Astrocyte (in vitro differentiated cells and primary cell): ENCODE measurements at places on chromosomes 6 and 20. TPM values are rescaled to one million over a fixed set of nuclear protein-coding genes. Genes with fewer than 3 reads are reported as not detected.
A peak's percentile ranks its signal among the peaks of the same experiment; 100 is the strongest.

The ELMO2 gene
- total RNA-seq, result 53.4 and 56.7 TPM in 2 replicates

The PRPH2 gene
- not detected in 2 replicates for total RNA-seq

The ZSCAN23 gene
- total RNA-seq, result 3.0 and 4.8 TPM in 2 replicates

GRCh38 chr6:99501762-99502161 is 13.5 kb downstream of the USP45 start:
- no peaks in the 10 kb centered on the region for H3K27me3 ChIP-seq
- no peak overlapping the region for H3K27ac ChIP-seq
- no peak overlapping the region for H3K4me3 ChIP-seq

DNA sequence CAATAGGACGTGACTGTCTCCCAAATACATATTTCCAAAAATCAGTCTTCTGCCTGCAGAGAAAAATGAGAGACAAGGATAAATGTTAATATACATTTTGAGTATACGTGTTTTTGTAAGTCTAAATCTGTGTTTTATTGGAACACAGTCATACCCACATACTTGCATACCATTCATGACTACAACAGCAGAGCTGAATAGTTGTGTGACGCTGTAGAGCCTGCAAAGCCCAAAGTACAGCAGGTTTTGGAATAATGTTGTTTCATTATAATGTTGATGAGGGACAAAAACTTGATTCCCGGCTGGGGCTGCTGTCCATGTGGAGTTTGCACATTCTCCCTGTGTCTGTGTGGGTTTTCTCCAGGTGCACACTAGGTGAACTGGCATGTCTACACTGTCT is 23.8 kb upstream of the FBXO9 start:
- H3K4me1 ChIP-seq, result peaks cover 41% of the 10 kb centered on the region
- H3K27ac ChIP-seq, result peak overlapping the region; percentile 97
- H3K27me3 ChIP-seq, result no peaks in the 10 kb centered on the region
- peak; percentile 87 for DNase-seq

GRCh38 chr6:91710342-91710741 is 1123.5 kb upstream of the MAP3K7 start:
- H3K36me3 ChIP-seq, result no peaks in the 10 kb centered on the region
- no peak for DNase-seq
- no peaks in the 10 kb centered on the region for H3K4me1 ChIP-seq
- no peaks in the 10 kb centered on the region for H3K27me3 ChIP-seq
- no peak overlapping the region for H3K4me3 ChIP-seq

GRCh38 chr6:137640086-137640485 is 145.9 kb upstream of the OLIG3 start:
- no peaks in the 10 kb centered on the region for H3K27me3 ChIP-seq
- H3K27ac ChIP-seq, result no peak overlapping the region
- DNase-seq, result no peak
- H3K36me3 ChIP-seq, result no peaks in the 10 kb centered on the region

GRCh38 chr6:151181706-151182363 is 57.9 kb upstream of the AKAP12 start:
- H3K36me3 ChIP-seq, result no peaks in the 10 kb centered on the region
- H3K4me1 ChIP-seq, result peaks cover 7% of the 10 kb centered on the region
- H3K27ac ChIP-seq, result no peak overlapping the region
- no peak overlapping the region for H3K4me3 ChIP-seq
- H3K27me3 ChIP-seq, result no peaks in the 10 kb centered on the region

DNA sequence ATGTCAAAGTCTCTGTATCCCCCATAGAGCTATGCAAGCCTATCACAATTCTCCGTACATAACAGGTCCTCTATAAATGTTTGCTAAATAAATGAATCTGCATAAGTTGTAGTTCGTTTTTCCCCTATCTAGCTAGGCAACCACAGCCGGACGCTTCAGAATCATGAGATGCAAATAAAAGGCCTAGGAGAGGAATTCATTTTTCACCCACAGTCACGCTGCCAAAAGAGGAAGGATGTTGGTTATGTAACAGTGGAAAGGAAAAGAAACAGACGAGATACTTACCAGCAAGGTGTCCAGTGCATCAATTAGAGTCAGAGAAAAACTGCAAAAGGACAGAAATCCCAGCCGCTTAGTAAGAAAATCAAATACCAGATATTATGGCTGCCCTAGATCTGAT is 2.4 kb downstream of the EDEM2 start:
- H3K4me3 ChIP-seq, result no peak overlapping the region
- H3K4me1 ChIP-seq, result peaks cover 14% of the 10 kb centered on the region
- no peak overlapping the region for H3K27ac ChIP-seq
- no peaks in the 10 kb centered on the region for H3K27me3 ChIP-seq
- H3K36me3 ChIP-seq, result peaks cover 8% of the 10 kb centered on the region

DNA sequence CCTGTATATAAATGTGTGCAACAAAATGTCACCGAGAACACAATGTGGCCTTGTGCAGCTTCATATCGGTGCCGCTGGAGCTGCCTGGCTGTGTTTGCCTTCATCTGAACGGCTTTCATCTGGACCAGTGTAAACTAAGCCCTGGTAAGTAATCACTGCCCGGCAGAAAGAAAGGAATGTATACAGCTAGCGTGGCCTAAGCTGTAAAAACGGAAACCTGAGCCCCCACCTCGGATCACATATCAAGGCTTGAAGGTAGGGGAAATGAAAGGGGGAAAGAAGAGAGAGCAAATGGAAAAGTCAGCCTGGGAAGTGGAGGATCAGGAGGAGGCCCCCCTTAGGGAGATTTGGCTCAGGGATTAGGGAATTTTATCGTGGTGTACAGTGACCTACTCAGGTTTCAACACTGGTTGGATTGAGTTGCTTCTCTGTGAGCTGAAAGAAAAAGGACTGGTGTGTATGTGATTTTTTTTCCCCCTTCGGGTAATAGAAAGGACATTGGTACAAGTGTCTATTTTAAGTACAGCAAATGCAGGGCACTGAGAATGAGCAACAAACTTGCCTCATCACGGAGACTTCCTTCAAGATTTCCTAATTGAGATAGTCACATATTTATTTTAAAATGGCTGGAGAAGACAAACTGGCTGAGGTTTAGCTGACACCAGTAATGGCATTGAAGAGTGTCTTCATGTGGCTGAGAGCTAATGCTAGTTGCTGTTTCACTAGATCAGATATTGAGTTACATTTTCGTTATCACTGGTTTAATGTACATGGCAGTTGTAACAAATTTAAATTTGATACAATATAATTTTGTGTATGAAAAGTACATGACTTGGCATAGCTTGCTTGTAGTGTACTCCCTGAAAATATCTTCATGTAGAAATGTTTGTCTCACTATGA is 3.5 kb downstream of the SOBP start:
- peaks cover 15% of the 10 kb centered on the region for H3K27me3 ChIP-seq
- H3K36me3 ChIP-seq, result no peaks in the 10 kb centered on the region
- no peak overlapping the region for H3K4me3 ChIP-seq
- DNase-seq, result peak; percentile 20
- peaks cover 30% of the 10 kb centered on the region for H3K4me1 ChIP-seq
- H3K27ac ChIP-seq, result no peak overlapping the region

DNA sequence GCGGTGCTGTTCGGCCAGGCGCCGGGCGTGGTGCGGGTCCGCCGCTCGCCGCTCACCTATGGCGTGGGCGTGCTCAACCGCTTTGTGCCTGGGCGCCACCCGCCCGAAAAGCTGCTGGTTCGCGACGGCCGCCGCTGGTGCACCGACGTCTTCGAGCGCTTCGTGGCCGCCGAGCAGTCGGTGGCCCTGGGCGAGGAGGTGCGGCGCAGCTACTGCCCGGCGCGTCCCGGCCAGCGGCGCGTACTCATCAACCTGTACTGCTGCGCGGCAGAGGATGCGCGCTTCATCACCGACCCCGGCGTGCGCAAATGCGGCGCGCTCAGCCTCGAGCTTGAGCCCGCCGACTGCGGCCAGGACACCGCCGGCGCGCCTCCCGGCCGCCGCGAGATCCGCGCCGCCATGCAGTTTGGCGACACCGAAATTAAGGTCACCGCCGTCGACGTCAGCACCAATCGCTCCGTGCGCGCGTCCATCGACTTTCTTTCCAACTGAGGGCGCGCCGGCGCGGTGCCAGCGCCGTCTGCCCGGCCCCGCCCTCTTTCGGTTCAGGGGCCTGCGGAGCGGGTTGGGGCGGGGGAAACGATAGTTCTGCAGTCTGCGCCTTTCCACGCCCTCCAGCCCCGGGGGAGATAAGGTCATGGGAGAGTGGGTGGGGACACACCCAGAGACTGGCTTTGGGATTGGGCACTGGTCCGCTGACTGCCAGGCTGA is 15.7 kb downstream of the ADISSP start:
- H3K27me3 ChIP-seq, result peaks cover 13% of the 10 kb centered on the region
- peaks cover 5% of the 10 kb centered on the region for H3K4me1 ChIP-seq
- no peak overlapping the region for H3K27ac ChIP-seq
- no peak overlapping the region for H3K4me3 ChIP-seq

DNA sequence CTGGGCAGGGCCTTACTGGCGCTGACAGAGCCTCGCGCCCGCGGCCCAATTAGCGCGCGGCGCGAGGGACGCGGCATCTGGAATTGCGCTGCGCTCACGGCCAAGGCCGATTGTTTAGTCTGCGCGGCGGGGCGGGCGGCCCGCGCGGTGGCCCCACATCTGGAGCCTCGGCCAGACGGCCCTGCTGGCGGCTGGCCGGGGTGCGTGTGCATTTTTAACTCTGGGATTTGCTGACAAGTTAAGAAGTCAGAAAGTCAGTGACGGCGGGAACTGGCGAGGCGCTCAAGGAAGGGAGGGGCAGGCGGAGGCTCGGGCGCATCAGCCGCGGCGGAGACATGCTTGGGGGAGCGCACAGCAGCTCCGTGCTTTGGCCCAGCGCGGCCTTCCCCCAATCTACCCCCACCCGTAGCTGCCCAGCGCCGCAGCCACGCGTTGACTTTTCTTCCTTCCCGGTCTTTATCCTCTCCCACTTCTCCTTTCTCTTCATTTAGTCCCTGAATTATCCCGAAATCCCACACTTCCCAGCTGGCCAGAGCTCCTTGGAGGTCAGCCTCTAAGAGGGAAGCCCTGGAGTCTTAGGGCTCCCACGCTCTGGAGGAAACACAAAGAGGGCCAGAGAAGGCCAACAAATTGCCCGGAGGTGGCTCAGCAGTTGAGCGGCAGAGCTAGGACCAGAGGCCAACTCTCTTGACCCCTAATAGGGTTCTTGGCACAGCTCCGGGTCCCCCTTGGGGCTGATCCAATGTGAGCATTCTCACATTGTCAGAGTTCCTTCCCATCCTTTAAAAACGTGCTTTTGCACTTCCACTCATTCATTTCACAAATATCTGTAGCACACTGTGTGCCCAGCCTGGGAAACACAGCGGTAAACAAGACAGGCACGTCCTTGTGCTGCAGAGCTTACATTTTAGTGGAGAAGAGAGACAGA is 40.8 kb upstream of the FOXP4 start:
- H3K4me1 ChIP-seq, result peaks cover 26% of the 10 kb centered on the region
- H3K27me3 ChIP-seq, result peaks cover 33% of the 10 kb centered on the region
- H3K4me3 ChIP-seq, result no peak overlapping the region
- no peak overlapping the region for H3K27ac ChIP-seq
- H3K36me3 ChIP-seq, result no peaks in the 10 kb centered on the region

DNA sequence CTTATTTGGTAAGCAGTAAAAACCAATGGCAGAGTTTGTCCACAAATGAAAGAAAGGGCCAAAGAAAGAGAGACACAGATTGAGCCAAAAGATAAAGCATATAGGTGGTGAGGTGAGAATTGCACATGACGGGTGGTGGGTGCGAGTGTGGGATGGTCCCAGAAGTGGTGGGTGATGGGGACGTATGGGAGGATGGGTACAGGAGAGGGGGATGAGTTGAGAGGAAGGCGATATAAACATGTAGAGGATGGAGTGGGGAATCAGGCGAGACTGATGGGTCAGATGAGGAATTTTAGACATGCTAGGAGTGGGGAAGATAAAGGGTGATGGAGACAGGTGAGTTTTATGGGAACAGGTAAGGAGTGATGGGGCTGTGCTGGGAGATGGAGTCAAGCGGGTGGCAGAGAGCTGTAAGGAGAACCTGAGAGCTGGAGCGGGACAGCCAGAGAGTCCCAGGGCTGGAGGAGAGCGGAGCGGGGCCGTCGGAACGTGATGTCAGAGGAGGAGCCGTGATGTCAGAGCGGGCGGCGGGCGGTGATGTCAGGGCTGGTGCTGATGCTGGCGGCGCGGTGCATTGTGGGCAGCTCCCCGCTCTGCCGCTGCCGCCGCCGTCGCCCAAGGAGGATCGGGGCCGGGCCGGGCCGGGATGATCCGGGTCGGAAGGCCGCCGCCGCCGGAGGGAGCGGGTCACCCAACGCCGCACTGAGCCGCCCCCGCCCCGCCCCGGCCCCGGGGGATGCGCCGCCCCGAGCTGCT is at the start of gene TTBK1:
TTBK1 (plus strand) TSS at position 574 of the 756 bp plus-strand sequence. CDS start 3,180 bp downstream, outside the sequence.
- no peaks in the 10 kb centered on the region for H3K36me3 ChIP-seq
- no peak within 1 kb of the TSS for H3K27ac ChIP-seq
- DNase-seq, result no peak
- H3K27me3 ChIP-seq, result peaks cover 59% of the 10 kb centered on the region

DNA sequence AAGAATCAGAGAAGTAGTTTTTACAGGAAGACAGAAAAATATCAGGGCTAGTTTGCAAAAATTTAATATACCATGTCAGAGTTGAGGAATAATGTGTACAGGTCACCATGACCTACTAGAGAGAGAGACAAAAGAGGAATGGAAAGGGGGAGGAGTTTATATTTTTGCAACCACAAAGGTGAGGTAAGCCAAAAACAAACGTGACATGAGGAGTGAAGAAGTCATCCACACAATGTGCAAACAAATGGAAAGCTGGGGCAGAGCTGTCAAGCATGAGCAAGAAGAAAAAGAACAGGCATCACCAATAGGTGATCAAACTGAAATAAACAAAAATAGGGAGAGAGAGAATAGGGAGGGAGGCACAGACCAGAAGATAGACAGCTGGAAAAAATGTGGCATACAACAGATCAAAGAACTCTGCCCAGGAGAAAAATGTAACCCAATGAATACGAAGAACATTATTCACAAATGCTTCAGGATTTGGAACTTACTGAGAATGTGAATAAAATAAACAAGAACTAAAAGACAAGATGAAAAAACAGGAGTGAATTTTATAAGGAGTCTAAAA is 15.5 kb downstream of the RARS2 start:
- H3K27ac ChIP-seq, result no peak overlapping the region
- no peak for DNase-seq
- no peak overlapping the region for H3K4me3 ChIP-seq
- H3K36me3 ChIP-seq, result no peaks in the 10 kb centered on the region
- peaks cover 8% of the 10 kb centered on the region for H3K4me1 ChIP-seq
- no peaks in the 10 kb centered on the region for H3K27me3 ChIP-seq

DNA sequence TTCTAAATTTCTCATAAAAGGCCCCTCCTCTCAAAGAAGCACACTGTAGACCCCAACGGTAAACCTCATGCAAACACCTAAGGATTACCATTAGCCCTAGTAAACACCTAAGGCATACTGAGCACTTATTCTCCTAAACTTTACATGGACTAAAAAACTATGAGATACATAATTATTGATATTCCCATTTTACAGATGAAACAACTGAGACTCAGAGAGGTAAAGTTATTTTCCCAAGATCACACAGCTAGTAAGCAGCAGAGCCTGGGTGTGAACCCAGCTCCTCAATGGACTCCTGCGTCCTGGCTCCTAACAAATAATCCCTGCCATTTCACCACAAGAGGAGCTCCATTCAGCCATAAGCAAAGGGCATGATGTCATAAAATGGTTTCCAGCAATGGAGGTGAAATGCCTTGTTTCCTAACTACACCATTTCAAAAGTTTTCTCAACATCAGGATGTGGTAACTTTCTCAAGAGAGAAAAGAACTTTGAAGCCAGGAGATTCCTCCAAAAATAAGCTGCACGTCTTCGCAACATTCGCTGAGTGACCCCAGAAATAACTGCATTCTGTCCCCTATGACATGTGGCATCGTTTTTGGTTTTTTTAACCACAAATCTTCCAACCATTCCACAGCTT is 4.1 kb downstream of the ATP9A start:
- H3K27ac ChIP-seq, result no peak overlapping the region
- H3K4me3 ChIP-seq, result no peak overlapping the region
- no peaks in the 10 kb centered on the region for H3K27me3 ChIP-seq
- DNase-seq, result peak; percentile 55
- H3K36me3 ChIP-seq, result no peaks in the 10 kb centered on the region

- DNase-seq, result no peak
- H3K36me3 ChIP-seq, result peaks cover 75% of the 10 kb centered on the region
- no peaks in the 10 kb centered on the region for H3K27me3 ChIP-seq
- peak overlapping the region; percentile 98 for H3K4me3 ChIP-seq
- no peak overlapping the region for H3K27ac ChIP-seq
- H3K4me1 ChIP-seq, result peaks cover 38% of the 10 kb centered on the region
Measured at GRCh38 chr6:36598739-36599318, 4.7 kb downstream of the SRSF3 start.
